ENCODE measurements at places on chromosomes 4 and X.

DNA sequence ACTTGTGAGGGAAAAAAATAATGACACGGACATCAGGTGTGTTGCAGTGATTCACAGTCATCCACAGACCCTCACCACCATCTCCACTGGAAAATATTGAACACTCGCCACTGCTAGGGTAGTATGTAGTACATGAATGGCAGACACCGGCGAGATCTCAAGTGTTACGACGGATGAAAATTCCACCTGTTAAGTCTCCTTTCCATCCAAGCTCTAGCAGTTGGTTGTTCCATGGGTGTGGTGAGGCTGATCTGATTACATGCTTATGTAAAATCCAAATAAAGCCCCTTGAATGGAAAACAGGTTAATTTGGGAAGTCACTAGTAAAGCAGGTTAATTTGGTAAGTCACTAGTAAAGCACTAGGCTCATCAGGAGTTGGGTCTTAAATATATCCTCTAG, 1.1 kb upstream of the ARMCX4 start:
- DNase-seq: no peak

- DNase-seq: no peak
These were observed 6.8 kb upstream of the KIAA0232 start for GRCh38 chr4:6775746-6776145.

DNA sequence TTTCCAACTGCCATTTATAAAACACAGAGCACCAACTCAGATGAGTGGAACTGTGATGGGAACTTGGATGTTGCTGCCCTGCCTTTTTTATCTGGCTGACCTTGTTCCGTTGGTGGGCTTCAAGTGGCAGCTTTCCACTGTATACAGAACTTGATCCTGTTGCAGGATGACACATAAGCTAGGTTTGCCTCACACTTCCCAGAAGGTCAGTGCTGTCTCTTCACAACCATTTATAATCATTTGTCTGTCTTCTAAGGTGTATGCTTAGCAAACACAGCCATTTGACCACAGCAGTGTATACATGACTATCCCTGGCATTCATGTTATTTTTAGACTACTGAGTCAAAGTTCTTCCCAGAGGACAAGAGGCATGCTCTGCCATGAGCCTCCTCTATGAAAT, 20.3 kb downstream of the DGKK start:
- no peak for DNase-seq

DNA sequence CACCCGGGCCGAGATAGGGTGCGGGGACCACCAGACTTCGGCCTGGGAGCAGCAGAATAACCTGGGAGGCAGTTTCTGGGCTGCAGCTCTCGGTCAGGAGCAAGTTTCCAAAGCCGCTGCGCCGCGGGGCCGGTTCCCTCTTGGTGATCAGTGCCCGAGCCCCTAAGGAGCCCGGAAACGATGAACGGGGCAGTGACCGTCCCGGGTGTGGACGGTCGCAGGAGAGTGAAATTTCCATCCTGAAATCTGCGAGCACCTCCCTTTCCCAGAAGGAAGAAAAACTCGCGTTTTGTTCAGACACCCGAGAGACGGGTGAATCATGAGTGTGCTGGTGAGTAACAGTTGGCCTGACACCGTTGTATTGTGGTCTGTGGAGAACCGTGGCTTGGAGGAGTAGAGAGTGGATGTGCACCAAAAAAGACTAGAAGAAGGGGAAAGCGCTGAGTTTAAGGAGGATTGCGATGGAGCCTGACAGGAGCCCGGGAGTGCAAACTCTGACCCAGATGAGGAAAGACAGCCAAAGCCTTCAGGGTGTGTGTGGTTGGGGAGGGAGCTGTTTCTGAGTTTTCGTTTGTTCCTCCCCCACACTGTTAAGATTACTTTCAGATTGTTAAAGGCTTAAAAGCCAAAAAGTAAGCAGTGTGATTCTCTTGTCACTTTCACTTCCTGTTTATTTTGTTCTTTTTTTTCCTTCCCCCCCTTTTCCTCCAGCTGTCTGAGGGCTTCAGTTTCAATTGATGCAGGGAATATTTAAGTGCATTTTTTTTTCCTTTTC, 828 bp downstream of the MCUB start:
- DNase-seq: no peak

DNA sequence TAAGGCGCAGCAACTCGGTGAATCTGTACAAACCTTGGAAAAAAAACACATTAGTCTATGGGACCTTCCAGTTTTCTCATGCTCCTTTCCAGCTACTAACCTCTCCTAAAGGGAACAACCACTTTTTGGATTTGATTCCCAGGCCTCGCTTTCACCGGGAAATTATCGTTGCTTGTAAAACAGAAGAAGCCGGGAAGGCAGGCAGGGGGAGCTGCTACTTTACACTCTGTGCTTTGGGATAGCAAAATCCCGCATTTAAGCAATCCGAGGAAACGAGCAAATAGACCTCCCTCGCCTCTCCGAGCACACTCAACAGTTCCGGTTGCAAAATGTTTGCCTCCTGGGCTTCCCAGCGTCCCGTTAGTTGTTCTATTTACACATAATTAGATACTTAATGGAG, 1.2 kb downstream of the CD38 start:
- DNase-seq: peak; percentile 37

DNA sequence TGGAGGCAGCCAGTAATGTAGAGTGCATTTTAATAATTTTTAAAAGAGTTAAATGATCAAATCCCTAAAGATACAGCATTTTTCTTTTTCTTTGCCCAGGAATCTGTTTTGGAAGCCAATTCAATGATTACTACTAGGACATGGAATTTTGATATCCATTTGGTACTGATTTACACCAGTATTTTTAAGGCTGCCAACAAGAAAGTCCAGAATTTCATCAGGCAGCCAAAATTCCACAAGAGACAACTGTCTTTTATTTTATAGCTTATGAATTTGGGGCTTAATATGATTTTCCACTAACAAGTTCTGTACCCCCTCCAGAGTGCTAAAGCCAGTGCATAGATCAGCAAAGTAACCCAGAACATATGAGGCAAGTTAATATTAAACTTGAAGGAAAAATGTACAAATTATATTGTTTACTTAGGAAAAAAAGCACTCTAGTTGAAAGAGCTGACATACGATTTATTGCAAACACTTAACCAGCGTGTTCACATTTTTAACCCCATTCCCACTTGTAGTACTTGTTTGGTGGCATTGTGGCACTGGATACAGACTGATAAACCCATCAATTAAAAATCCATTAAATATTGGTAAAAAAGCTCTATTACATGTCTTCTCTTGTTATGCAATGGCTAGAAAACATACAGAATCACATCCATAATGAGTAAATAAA, 259.7 kb downstream of the DCHS2 start:
- no peak for DNase-seq

DNA sequence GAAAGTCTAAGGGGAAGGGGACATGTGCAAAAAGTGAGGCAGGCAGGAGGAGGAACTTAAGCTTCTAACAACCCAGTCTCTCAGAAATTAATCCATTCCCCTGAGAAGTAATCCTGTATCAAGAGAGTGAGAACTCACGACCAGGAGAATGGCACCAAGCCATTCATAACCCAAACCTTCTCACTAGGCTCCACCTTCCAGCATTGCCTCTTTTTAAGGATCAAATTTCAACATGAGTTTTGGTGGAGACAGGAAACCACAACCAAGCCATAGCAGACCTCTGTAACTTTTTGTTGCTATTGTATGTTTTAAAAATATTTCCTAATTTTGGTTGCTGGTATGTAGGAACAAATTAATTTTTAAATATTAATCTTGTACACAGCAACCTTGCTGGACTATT, 32.8 kb downstream of the PASD1 start:
- no peak for DNase-seq

GRCh38 chr4:166628454-166628853, 605.8 kb downstream of the SPOCK3 start:
- DNase-seq: no peak

DNA sequence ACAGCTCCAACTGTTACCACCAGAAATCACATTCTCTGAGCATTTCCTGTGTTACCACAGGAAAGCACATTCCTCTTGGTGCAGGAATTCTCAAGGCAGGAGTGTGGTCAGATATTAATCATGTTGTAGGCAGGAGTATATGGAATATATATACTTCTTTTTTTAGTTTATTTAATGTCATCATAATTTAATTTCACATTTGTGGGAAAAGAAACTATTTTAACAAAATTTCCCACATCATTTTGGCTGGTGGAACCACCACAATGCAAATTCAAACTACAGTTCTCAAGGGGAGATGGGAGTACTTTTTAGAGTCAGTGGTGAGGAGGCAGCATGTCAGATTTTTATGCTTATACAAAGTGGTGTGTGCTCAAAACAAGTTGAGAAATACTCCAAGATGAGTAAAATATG, 139.0 kb downstream of the ATP10D start:
- no peak for DNase-seq

- DNase-seq: peak; percentile 72
These were observed 92.7 kb downstream of the USP46 start for GRCh38 chr4:52566136-52567031.
